ENCODE measurements at places on chromosomes 3 and 15. TPM values are rescaled to one million over a fixed set of nuclear protein-coding genes. Genes with fewer than 3 reads are reported as not detected.

AMIGO3 gene
- total RNA-seq: 0.72 TPM

BLM gene
- 101 TPM for total RNA-seq

B3GALNT1 gene
- total RNA-seq: 2.7 TPM

CKMT1A gene
- 1.0 TPM for total RNA-seq

CPLX3 gene
- total RNA-seq: 0.14 TPM

TNFAIP8L3 gene
- 0.30 TPM for total RNA-seq

FBXL2 gene
- total RNA-seq: 0.09 TPM

PODXL2 gene
- total RNA-seq: 0.14 TPM

SLC4A7 gene
- 39.1 TPM for total RNA-seq

C3orf22 gene
- total RNA-seq: not detected

TMC3 gene
- total RNA-seq: not detected

CHRD gene
- not detected for total RNA-seq

TTC14 gene
- total RNA-seq: 56.0 TPM

MFAP1 gene
- 34.1 TPM for total RNA-seq

DNAJB8 gene
- total RNA-seq: not detected

GRIP2 gene
- not detected for total RNA-seq

FOXB1 gene
- 6.0 TPM for total RNA-seq

PFN2 gene
- total RNA-seq: 3.2 TPM

PIF1 gene
- 33.3 TPM for total RNA-seq

EPHA3 gene
- 0.35 TPM for total RNA-seq

SLC2A2 gene
- not detected for total RNA-seq

POPDC2 gene
- total RNA-seq: 6.6 TPM

HEXA gene
- 77.5 TPM for total RNA-seq

EXD1 gene
- total RNA-seq: not detected

CELSR3 gene
- 17.4 TPM for total RNA-seq

TGM4 gene
- not detected for total RNA-seq

HGD gene
- 0.74 TPM for total RNA-seq
